Effector memory CD4-positive, alpha-beta T cell (primary cell): ENCODE measurements at places on chromosomes 13 and 19.

- DNase-seq = no peak
Measured at GRCh38 chr13:51807041-51807440, 3.1 kb upstream of the DHRS12 start.

- DNase-seq = no peak
Measured at GRCh38 chr13:111160648-111161047, 45.5 kb downstream of the ARHGEF7 start.

DNA sequence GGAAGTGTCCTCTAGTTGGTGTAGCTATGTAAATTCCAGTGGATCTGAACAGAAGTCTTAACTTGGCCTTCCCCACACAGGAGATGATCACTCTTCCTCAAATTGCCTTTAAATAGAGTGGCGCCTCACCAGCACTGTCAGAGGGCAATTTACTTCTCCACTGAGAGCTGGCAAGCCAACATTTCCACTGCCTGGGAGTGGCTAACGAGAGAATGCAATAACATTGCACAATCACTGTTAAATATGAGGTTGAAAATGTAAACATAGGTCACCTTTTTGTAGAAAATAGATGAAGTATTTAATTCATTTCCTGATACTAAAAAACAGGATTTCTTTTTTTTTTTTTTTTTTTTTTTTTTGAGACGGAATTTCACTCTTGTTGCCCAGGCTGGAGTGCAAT lies 55.4 kb upstream of the UBL3 start:
- DNase-seq = no peak

GRCh38 chr19:30504272-30504671 lies 132.1 kb downstream of the ZNF536 start:
- DNase-seq = no peak

GRCh38 chr13:106681536-106681935 lies 113.6 kb upstream of the ARGLU1 start:
- DNase-seq = no peak

DNA sequence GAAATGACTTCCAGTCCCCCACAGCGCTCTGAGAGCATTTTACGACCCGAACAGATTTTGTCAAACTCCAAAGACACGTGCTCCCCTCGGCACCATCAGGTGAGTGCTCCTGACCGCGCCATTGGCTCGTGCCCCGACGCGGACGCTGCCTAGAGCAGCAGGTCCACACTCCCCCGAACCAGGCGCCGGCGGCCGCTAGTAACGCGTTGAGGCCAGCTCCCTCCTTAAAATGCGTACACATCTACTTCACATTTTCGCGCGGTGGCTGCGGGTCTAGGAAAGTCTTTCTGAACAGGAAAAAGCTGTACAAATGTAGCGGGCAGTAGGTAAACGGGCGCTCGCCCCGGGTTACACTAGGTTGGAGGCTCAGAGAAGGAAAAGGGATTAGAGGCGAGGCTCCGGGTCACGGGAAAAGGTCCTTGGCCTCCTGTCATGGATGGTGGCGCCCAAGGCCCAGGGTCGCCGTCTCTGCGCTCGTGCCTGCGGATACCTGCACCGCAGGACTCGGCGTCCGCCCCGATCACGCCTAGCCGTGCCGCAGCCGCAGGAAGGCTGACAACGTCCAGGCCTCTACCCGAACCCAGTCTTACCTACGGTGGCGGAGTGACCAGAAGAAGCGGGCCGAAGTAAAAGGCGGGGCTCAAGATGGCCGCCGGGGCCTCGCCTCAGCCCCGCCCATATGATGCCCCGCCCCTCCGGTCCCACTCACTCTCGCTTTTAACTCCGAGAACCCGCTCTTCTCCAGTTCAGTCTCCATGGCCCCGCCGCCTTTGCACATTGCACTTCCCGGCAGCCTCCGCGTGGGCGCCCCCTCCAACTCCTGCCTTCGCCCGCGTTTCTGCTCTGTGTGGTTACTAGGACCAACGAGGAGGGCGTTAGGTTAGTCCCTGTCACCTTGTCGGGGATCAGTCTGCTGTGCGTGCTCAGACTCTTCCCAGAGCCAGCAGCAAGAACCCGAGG lies at the start of gene ESD:
Gene ESD, minus strand, starts transcription at position 647 of the 960 bp plus-strand sequence. CDS start 5,748 bp downstream, outside the sequence.
- DNase-seq = peak; percentile 77

DNA sequence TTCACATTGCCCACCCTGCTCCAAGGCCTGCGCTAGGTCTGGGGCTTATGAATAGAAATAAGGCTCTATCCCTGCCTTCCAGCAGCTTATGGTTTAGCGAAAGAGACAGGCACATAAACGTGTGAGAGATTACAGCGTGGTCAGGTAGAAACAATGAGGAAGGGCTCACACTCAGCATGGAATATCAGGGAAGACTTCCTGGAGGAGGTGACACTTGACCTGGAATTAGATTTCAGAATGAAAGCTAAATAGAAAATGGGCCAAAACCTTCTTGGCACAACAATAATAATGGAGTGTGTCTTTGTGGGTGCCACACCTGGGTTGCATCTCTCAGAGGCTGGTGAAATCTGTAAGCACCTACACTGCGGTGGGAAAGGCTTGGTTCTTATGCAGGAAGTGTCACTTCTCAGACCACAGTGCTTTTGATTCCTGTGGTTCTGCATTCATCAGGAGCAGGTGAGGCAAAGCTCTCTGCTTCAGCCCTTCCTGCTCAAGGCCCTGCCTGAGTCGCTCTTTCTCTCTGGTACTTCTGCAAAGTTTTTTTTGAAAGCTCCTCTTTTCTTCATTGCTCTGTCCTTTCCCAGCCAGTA lies 430.3 kb downstream of the ZNF536 start:
- DNase-seq = no peak

- DNase-seq = no peak
Measured at GRCh38 chr13:78993792-78994191, 334.8 kb upstream of the OBI1 start.

GRCh38 chr13:73870970-73871935 lies 263.0 kb downstream of the KLF12 start:
- DNase-seq = no peak

GRCh38 chr13:32285633-32285965 lies 29.6 kb downstream of the ZAR1L start:
- no peak for DNase-seq

- no peak for DNase-seq
Measured at GRCh38 chr13:110024645-110024980, 238.2 kb upstream of the IRS2 start.

DNA sequence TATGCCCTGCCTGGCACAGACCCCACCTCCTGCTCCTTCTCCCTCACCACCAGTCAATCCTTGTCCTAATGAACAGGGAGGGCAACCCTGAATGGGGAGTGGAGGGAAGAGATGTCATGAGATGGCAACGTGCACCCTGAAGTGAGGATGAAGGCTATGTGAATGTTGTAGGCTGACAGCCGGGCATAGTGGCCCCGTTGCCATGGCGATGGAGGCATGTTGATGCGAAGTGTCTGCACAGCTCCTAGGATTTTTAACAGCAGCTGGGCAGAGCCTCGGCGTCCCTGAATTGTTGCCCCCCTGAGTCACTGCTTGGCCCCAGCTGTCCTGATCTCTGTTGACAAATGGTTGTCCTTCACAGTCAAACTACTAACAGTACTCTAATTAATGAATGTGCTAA lies 4.8 kb upstream of the ALOX5AP start:
- DNase-seq = no peak

DNA sequence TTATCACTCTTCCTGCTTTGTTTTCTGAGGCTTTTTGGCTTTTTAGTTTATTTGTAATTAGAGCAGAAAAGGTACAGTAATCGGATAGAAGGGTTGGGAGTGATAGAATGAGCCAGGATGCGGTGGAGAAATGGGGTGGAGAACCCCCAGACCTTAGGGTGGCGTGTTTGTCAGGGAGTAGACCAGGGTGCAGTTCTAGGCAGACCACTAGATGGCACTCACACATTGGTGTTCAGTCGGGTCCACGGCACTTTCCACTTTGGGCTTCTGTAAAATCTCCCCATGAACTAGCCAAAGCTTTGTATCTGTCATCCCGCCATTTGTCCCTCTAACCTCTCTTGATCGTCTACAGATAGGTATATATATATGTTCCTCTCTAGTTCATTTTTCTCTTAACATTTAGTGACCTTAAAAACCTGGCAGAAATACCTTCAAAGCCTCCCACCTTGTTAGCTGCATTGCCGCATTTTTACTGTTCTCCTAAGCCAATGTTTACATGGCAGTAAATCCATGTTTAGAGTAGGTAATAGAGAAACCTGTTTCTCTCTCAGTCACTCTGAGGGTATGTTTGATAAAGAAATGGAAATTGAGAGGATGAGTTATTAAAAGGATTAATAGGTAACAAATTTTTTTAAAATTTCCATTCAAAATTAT lies 154.9 kb downstream of the TM9SF2 start:
- peak; percentile 77 for DNase-seq

GRCh38 chr13:91323349-91323748 lies 24.1 kb upstream of the MIR17HG start:
- DNase-seq = no peak

- no peak for DNase-seq
Measured at GRCh38 chr19:46913198-46913851, 52.5 kb downstream of the ARHGAP35 start.

DNA sequence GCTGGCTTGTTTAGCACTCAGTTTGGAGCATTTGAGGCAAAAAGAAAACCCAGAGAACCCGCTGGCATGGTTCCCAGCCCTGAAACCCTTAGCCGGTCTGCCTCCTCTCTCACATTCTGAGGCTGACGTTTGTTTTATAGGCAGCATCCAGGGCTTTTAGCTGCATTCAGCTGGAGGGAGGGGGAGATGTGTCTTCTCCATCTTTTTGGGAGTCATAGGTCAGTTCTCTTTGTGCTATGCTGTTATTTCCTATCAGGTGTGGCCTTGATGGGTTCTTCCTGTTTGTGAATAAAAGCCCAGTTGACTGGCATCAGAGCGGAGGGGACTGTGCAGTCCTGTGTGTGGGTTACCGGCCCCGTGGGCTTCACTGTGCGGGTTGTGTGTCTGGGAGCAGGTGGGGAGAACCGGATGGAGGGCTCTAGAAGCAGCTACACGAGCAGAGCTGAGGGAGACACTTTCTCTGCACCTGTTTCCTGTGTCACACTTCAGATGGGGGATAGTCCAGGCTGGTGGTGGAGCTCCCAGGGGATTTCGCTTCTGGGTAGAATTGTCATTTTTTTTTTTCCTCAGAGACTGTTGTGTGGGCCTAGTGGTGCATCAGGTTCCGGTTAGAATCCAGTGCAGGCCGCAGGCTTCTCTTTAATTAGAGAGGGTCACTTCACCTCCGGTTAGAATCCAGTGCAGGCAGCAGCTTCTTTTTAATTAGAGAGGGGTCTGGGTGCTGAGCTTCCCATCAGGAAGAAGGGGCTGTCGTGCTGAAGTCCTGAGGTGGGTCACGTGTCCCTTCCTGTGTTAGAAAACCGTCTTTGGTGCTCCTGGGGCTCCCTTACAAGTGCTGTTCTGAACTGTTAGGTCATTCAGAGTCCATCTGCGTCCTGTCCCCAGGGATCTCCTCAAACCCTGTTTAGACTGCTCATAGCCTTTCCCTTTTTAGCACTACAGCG lies 69.6 kb downstream of the ARHGEF7 start:
- DNase-seq = peak; percentile 19

GRCh38 chr19:38425810-38426466 lies at the start of gene RASGRP4:
TSS of gene RASGRP4 (minus strand) at chr19:38426219. CDS start at chr19:38426091, 128 bp downstream.
- peak; percentile 26 for DNase-seq

- no peak for DNase-seq
Measured at GRCh38 chr13:111344471-111345191, 24.2 kb downstream of the TEX29 start.

DNA sequence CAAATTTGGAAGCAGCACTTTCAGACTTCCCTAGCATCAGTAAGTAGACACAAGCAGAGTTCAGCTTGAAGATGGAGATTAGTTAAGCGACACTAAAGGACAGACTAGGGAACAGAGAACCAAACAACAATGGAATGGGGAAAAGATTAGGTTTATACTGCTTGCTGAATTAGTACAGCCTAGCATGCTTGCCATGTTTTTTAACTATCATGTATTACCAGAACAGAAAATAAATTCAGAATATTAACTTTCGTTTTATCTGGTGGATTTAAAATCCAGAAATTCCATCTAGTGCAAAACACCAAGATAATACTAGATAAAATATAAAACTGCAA lies 451.5 kb upstream of the SLC10A2 start:
- no peak for DNase-seq

- DNase-seq = no peak
Measured at GRCh38 chr19:13962699-13963602, 10.6 kb downstream of the DCAF15 start.

GRCh38 chr13:97471711-97472110 lies 37.7 kb downstream of the RAP2A start:
- DNase-seq = no peak
